Left kidney (tissue), 8 donors: ENCODE measurements at places on chromosomes 7 and 10.

- DNase-seq = no peak
Measured at GRCh38 chr7:50648570-50649169, 83.5 kb upstream of the DDC start.

- DNase-seq = no peak
Measured at GRCh38 chr7:51062222-51062987, 254.2 kb downstream of the COBL start.

- DNase-seq = no peak
Measured at GRCh38 chr7:27434756-27435400, 192.3 kb downstream of the EVX1 start.

DNA sequence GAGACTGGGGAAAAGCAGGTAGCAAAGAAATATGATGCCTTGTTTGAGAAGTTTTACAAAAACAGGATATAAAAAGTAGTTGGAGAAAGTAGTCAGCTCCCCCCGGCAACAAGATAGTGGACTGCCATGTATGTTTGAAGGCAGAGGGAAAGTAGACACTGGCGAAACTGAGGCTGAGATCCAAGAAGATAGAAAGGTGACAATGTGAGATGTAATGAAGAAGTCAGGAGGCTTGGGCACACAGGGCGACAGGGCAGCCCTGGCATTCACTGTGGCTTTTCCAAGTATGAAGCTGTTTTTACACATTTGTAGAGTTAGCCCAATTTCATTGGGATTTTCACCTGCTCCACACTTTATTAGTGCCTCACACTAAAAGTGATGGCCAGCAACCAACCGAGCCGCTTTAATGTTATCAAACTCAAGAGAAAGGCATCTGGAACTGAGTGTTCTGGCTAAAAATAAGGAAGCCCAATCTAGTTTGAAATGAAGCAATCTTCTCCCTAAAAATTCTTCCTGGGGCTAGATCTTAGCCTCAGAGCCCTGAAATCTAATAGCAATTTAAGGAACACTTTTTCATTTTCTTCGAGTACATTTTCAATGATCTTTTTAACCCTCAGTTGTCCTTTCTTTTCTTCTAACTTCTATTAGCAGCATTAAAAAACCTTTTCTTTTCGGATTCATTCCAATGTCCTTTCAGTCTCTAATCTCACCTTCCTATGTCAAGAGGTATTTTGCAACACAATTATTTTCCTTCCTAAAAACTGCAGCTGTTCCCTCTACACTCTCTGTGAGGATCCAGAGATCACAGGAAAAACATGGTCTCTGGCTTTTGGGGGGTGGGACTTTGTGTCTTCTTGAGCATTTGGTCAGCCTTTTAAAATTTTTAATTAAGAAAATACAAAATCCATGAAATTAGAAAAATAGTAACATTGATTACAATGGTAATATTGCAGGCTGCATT, 108.0 kb downstream of the RNLS start:
- no peak for DNase-seq

GRCh38 chr7:30057741-30058140, 29.5 kb downstream of the PLEKHA8 start:
- no peak for DNase-seq

- no peak for DNase-seq
Measured at GRCh38 chr10:19964625-19965024, 148.4 kb downstream of the PLXDC2 start.

DNA sequence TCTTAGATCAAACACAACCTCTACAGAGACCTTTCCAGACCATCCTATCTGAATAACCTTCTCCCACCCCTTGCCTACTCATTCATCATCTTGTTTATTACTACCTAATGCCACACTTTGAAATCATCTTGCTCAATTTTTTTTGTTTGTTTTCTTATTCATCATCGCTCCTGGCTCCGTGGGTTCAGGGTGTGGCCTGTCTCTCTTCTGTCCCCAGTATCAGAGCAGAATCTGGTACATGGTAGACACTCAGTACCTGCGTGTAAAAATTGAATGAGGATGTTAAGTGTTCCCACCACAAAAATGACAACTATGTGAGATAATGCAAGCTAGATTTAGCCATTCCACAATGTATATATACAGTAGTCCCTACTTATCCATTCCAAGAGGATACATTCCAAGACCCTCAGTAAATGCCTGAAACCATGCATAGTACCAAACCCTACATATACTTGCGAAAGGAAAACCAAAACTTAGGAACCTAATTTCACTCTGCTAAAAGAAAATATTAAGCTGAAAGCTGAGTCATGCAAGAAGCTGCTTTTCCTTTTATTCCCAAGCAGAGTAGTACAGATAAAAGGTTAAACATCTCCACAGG, 72.1 kb upstream of the SEC61G start:
- no peak for DNase-seq

- DNase-seq = no peak
Measured at GRCh38 chr10:8575620-8576019, 521.1 kb downstream of the GATA3 start.

- DNase-seq = no peak
Measured at GRCh38 chr10:124999433-125000365, 57.8 kb downstream of the ZRANB1 start.

DNA sequence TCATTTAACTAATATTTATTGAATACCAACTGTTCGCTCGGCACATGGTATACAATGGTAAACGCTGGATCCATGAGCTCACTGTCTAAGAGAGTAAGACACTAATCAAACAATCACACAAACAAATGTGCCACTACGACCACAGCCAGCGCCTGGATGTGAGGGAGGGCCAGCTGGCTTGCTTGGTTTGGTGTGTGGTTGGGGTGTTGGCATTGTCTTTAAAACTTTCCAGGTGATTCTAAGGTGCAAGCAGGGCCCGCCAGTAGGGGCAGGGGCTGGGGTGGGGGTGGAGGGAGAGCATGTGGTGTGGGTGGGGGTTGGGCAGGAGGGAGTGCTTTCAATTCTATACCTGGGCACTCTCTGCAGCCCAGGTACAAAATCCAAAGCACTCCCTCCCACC, 31.6 kb downstream of the ADRA2A start:
- DNase-seq = no peak
